Dermis microvascular lymphatic vessel endothelial cell (primary cell): ENCODE measurements at places on chromosomes 5 and 9. TPM values are rescaled to one million over a fixed set of nuclear protein-coding genes. Genes with fewer than 3 reads are reported as not detected.

- peak; percentile 54 for DNase-seq
Measured at GRCh38 chr9:72292256-72292682, 72.7 kb downstream of the ZFAND5 start.

DNA sequence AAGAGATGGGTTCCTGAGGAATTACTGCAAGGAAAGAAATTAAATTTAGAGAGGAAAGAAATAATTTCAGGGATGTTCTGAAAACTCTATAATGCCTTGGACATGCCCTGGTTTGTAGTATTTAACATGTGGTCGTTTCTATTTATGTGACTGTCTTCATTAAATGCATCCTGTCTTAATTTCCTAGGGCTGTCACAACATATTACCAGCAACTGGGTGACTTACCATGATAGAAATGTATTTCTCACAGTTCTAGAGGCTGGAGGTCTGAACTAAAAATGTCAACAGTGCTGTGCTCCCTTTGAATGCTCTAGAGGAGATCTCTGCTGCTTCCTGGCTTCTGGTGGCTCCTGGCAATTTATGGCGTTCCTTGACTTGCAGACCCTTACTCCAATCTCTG is 287.7 kb downstream of the FBXL7 start:
- DNase-seq = no peak

GRCh38 chr9:76912636-76913275 is 6.8 kb upstream of the PRUNE2 start:
- no peak for DNase-seq

The RGMB gene
- total RNA-seq = 6.8 and 12.3 TPM in 2 replicates

DNA sequence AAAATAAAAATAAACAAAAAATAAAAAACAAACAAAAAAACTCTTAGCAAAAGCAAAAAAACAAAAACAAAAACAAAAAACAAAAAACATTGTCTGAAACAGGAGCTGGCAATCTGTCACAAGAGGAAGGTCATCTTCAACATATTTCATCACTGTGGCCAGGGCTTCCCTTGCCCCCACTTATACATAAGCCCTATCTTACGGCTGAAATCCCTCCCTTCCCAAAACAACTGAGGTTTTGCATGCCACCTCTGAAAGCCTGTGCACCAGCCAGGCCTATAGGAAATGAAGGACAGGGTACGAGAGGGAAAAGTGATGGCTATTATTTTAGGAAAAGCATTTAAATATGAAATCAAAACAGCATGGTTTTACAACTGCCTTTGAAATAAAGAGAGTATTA is 10.8 kb downstream of the MTMR12 start:
- no peak for DNase-seq

The ZFP62 gene
- 12.4 and 12.7 TPM in 2 replicates for total RNA-seq

DNA sequence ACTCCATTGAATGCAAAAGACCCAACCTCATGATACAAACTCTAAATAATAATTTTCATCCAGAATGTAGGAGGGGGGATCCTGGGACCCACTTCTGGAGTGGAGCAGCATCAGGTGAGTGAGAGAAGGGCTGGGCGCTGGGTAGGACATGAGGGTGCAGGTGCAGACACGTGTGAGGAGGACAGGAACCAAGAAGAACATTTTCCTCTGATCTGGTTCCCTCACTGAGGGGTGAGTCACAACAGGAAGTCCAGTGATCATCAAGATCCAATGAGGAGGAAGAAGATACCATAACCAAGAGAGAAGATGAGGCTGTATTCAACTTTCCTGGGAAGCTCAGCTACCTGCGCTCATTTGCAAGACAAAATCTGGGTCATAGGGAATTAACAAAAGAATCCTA is 57.4 kb downstream of the SFXN1 start:
- no peak for DNase-seq

DNA sequence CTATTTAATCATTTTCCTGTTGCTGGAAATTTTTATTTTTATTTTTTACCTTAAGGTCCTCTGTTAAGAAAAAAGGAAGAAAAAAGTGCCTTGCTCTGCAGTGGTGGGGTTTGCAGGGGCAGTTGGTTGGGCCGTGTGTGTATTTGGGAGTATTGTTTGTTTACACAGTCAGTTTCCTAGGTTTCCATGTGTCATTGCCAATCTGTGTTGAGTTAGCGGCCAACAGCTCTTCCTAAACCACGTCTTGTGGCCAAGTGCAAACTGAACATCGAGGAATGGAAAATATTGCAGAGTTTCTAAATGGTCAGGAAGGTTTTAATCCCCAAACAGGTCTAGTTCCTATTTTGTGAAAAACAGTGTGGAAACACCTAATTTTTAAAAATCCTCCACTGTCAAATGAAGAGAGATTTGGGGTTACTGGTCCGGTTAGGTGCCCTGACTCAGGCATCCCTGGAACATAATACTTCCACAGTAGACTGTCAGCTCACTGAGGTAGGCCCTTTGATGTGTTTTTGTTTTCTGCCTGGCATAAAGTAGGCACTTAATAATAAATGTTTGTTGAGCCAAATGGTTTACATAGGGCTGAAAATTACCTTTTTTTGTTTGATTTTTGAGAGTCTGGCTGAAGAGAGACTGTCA is 37.0 kb downstream of the MAMDC2 start:
- peak; percentile 66 for DNase-seq

DNA sequence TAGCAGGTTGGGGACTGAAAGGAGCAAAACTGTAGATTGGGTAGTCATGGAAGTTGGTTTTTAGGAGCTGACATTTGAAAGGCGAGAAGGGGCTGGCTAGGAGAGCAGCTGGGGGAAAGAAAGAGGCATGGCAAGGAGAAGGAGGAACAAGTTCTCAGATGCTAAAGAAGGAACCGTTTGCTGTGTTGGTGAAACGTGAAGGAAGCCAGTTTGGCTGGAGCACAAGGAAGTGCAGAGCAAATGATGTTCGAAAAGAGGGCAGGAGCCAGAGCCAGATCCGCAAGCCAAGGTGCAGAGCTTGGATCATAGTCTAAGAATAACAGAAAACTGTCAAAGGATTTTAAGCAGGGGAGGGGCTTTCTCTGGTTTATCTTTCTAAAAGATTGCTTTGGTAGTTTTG is 276.6 kb downstream of the ASTN2 start:
- DNase-seq = no peak

DNA sequence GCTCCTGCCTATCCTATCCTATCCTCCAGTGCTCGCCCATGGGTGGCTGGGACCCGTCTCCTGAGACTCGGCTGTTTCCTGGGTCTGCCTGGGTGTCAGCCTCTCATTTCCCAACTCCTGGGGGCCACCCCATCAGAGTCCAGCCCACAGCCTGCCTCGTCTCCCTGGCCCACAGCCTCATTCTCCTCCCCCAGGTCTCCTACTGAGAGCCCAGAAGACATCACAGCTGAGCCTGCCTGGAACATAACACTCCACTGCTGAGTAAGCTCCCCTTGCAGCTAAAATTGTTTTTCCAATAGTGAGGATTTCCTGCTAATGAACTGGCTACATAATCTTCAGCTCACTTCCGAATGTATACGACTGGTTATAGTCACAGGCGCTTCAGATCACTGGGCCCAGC is 95.3 kb downstream of the TTLL11 start:
- DNase-seq = peak; percentile 76

DNA sequence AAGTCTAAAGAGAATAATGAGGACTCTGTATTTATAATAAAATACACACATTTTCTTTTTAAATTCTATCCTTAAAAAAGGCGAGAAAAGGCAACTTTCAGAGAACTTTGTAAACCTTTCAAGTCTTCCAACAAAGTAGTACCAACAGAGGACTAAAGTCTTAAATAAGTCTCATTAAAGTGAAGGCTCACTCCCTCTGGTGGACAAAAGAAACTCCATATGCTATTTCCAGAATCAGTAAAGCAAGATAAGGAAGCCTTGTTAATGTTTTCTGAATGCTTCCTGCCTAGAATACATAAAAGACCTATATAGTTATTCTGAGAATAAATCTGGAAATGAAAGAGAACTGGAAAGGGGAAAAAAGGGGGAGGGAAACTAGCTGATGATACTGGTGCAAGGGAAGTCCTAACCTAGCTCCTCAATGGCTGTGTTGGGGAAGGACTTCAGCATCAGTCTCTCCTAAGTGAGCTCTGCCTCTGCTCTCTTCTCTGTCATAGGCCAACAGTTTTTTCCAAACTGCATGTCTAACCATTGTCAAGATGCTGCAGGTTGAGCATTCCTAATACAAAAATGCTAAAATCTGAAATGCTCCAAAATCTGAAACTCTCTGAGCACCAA is 7.2 kb downstream of the HMGCS1 start:
- peak; percentile 44 for DNase-seq

- DNase-seq = no peak
Measured at GRCh38 chr9:132760057-132760456, 89.8 kb downstream of the GTF3C4 start.

DNA sequence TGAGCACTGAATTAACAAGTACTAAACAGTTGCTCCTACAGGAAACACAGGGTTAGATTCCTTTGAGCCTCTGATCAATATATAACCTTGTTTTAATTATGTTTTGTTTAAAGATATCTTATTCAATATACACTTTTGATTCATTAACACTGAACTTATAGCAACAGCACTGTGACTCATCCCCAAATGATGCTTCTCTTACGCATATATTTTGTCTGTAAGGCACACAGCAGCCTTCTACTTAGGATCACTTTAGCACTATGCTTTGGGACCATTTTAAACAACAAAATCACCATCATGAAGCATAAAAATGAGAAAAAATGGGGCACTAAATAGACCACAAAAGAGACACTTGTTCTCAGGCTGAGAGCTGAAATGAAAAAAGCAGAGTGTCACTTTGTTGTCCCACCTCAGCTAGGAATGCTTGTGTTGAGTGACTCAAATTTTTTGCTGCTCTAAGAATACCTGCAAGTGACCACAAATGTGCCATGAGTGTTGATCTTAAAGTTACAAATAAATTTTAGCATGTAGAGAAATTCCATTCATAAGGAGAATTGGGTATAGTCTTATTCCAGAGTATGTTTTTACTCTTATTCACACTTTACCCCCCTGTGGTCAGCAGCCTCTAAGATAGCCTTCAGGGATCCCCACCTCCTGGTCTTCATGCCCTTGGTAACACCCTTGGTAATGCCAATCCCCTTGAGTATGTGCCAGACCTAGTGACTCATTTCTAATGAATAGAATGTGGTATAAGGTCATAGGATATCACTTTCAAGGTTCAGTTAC is 252.7 kb upstream of the IL12B start:
- DNase-seq = no peak

DNA sequence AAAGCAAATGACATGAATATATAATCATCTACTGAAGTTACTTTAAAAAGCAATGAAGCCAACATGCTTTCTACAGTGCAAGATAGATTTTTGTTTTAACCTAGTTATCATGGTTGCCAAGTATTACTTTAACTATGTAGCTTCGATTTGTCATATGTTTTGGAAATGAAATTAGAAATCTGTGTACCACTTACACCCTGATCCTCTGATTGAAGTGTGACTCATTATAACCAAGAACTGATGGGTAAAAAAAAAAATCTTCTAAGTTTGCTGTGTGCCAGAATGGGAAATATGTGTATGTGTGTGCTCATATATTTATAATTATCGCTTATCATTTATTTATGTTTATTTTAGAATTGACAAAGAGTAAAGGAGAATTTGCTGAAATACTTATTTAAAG is 9.1 kb upstream of the CDC42SE2 start:
- DNase-seq = no peak

DNA sequence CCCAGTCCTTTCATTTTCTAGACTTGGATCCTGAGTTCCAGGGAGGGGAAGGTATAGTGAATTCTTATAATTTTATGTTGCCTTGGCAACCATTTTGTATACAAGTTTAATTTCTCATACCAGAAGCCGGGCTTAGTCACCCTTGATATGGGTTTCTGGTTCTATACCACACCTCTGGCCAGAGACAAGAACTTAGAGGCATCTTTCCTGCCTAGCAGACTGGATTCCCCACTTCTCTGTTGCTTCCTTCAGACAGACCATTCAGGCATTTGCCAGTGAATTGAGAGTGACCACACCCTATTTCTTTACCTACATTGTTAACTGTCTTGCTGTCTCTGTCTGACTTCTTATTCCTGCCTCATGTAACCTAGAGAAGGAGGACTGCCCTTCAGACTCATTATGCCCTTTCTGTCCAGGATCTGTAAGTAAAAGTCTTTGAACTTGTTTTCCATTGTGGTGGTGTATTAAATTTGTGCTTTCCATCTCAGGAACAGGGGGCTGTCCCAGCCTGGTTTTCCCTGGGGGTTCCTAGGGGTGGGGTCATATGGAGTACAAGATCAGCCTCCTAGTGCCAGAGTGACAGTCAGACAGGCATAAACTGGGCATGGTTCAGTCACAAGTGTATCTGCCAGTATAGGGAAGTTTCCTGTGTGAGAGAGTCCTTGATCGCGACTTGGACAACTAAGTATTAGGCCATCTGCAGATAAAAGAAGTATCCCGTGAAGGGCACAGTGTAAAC is 27.4 kb downstream of the TNFSF8 start:
- peak; percentile 50 for DNase-seq

The MARCHF3 gene
- 99.6 and 123 TPM in 2 replicates for total RNA-seq

DNA sequence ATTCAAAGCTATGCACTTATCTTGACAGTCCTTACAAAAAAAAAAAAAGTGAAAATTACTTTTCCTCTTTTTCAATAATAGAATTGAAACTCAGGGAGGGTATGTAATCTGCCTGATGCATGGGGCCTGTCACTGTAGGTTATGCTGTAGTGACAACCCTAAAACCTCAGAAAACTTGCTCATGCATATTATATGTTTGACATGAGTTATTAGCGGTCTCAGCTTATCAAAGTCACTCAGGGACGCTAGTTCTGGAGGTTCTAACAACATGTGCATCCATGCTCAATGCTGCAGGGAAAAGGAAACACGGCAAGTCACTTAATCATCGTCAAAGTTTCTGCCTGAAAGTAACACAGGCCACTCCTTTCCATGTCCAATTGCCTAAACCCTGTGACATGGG is 78.4 kb upstream of the TMEM252 start:
- no peak for DNase-seq
